Stimulated activated naive CD4-positive, alpha-beta T cell treated with Interleukin-2 at 50 U/mL for 16 hours (primary cell): ENCODE measurements at places on chromosomes 7 and 10.

DNA sequence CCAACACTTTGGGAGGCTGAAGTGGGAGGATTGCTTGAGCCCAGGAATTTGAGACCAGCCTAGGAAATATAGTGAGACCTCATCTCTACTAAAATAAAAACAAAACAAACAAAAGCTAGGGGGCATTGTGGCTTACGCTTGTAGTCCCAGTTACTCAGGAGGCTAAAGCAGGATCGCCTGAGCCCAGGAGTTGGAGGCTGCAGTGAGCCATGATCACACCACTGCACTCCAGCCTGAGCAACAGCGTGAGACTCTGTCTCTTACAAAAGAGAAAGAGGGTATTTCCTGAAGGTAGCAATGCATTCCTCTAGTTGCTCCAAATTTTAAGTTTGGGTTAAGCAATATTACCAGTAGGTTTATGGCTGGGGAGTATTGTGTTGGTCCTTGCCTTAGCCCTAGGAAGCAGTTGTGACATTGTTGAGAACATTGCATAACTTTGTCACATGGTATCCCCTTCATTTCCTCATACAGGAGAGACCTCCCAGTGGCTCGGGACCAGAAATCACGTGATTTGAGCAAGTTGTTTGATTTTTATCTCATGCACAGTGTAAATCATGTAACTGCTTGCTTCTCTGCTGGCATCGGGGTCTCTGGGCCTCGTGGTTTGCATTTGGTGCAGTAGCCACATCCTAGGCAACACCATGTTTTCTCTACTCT is 23.3 kb upstream of the SMARCD3 start:
- DNase-seq = no peak

- no peak for DNase-seq
Measured at GRCh38 chr7:114835303-114835702, 86.6 kb upstream of the MDFIC start.

GRCh38 chr7:44257213-44257612 is 56.4 kb downstream of the YKT6 start:
- no peak for DNase-seq

- DNase-seq = no peak
Measured at GRCh38 chr10:21510241-21511094, 15.0 kb downstream of the SKIDA1 start.

- no peak for DNase-seq
Measured at GRCh38 chr7:51517187-51517586, 200.6 kb upstream of the COBL start.

- DNase-seq = no peak
Measured at GRCh38 chr10:29613791-29614190, 21.0 kb downstream of the SVIL start.

- DNase-seq = no peak
Measured at GRCh38 chr10:79136236-79137005, 67.7 kb downstream of the ZMIZ1 start.

DNA sequence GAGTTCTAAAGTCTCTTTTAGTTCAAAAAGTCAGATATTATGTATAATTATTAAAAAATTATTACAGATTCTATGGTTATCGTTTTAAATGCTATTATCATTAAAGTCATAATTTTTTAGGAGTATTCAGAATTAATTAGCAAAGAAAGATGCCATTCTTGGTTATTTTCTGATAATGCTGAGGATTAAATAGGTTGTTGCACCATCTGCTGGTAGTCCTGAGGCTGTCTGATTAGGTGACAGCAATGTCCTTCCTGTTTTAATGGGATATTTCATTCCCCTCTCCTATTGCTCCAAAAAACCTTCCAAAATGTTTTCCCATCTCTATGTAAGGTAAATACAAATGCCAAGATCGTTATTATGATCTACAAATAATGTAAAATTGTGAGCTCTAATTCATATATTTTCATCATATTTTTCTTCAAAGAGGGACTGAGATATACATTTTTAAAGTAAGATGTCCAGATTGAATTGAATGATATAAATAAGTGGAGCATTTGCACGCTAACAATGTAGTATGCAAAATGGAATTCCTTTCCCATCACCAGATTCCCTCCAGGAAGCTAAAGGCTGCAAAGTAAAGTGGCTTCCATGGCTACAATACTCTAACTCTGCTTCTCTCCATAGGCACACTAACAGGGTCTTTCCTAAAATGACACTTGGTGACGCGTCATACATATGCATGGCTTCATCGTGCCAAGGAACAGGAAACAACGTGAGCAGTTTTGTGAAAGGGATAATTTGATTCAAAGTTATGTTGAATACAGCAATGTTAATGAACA is 58.8 kb upstream of the AKR1E2 start:
- no peak for DNase-seq

GRCh38 chr10:48406658-48407057 is 100.2 kb downstream of the MAPK8 start:
- no peak for DNase-seq

DNA sequence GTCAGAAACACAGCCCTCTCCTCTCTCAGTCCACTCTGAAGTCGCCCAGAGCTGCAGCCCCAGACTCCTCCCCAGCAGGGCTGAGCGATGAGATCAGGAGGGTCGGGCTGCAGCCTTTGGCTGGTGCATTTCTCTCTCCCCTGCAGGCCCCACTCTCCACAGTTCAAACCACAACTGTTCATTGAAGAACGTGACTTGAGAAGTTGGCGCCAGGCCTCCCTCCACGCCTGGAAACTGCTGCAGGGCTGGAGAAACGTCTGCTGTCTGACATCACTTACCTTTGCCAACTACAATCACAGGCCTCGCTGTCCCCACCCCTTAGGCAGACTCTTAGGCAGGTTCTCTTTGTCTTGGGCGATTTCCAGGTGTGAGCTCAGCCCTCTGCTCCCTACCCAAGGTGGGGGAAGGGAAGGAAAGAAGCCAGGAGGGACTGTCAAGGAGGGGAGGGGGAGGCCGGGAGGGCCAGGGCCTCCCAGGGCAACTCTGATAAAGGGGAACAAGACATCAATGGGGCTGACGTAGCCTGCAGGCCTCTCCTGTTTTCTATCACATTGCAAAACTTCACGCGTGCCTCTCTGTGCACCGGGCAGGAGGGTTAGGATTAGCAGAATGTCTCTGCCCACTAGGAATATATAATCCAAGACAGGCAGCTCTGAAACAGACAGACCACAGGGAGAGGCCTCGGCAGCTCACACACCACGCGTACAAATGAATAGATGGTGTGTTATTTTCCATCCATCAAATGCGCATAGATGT is 32.7 kb downstream of the CALML5 start:
- no peak for DNase-seq

GRCh38 chr7:24549991-24550390 is 23.3 kb upstream of the PALS2 start:
- no peak for DNase-seq

DNA sequence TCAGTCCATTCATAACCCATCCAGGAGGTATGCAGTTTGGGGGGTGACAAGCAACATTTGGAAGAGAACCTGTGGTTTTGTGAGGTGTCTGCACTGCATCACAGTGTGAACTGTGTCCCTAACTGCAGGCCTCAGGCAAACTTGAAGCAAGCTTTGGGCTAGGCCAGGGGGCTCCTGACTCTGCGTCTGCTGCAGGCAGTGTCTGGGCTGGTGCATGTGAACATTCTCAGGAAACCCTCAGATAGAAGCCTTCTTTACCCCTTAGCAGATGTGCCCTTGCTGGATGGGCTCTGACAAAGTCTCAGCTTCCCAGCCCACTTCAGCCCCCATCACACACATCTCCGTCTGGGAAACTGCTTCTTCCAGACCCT is 61.0 kb downstream of the VIPR2 start:
- no peak for DNase-seq

DNA sequence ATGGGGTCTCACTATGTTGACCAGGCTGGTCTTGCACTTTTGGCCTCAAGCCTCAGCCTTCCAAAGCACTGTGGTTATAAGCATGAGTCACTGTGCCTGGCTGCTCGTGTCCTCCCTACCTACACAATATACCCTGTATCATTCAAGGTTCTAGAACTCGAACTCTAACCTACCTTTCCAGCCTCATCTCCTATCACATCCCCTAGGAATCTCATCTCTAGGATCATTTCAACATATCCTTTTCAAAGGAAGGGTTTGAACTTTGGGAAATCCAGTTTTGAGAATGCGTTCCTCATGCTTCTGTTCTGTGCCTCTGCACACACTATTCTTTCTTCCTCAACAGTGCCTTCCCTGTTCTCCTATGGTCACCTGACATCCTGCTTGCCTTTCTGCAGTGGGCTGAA is 87.8 kb upstream of the RHEB start:
- DNase-seq = no peak
